Stimulated activated CD4-positive, alpha-beta T cell treated with anti-CD3 and anti-CD28 coated beads, Interleukin-15, amount 100 ng/mL, for 48 hours (primary cell): ENCODE measurements at places on chromosomes 12 and 14.
A peak's percentile ranks its signal among the peaks of the same experiment; 100 is the strongest.

- peak; percentile 38 for DNase-seq
Observed at GRCh38 chr12:119544765-119545625, 48.6 kb upstream of the TMEM233 start.

GRCh38 chr14:104805326-104805678 lies 4.4 kb downstream of the ZBTB42 start:
- DNase-seq, result no peak

DNA sequence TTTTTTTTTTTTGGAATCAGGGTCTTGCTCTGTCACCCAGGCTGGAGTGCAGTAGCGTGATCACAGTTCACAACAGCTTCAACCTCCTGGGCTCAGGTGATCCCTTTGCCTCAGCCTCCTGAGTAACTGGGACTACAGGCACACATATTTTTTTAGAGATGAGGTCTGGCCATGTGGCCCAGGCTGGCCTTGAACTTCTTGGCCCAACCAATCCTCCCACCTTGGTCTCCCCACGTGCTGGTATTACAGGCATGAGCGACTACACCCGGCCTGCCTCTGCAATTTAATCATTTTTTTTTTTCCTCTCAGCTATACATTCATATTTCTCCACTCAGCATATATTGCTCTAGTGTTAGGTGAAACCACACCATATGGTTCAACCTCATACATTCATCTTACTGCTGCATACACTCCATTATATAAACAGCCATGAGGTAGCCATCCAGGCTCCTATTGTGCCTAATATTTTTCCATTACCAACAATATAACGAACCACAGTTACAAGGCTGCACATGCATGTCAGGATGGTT lies 7.1 kb downstream of the STX2 start:
- DNase-seq, result no peak

DNA sequence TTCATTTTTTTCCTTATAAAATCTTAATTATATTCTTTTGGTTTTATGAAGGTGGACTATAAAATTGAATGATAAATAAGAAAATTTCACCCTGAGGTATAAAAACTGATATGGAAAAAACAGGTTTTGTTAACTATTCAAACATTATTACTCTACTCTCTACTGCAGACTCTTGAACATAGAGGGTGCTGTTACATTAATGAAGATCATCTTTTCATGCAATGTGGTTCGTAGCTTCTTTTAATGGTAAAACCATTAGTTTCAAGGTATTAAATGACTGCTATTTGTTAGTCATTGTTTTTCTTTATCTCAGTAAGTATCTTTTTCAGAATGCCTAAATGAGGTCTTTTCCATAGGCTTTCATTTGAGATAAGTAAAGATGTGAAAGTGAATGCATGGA lies 510.4 kb downstream of the SLC16A7 start:
- DNase-seq, result no peak

- DNase-seq, result no peak
Observed at GRCh38 chr14:101177301-101177971, 273.9 kb upstream of the RTL1 start.

DNA sequence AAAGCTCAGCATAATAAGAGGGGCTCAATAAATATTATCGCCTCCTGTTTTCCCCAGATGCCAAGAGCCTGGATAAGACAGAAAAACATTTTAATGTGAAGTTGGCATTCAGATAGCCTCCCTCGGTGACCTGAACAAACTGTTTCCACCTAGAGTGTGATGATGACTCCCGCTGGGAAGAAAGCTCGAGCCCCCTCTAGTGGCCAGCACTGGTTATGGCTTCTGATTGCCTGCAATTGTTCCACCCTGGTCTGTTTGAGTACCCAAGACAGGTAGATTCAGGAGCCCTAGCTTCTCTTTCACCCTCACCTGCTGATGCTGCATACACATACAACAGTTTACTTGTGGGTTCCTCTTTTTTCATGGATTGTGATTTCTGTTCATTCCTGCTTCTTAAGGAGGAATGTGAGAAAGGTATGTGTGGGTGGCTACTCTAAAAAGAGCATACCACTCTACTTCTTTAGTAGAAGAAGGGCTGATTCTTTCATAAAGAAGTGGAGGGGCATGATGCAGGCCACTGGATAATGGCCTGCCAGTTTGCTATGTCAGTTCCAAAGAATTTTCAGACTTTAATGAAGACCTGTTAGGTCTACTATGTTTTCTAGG lies 6.4 kb downstream of the ERG28 start:
- DNase-seq, result peak; percentile 76

DNA sequence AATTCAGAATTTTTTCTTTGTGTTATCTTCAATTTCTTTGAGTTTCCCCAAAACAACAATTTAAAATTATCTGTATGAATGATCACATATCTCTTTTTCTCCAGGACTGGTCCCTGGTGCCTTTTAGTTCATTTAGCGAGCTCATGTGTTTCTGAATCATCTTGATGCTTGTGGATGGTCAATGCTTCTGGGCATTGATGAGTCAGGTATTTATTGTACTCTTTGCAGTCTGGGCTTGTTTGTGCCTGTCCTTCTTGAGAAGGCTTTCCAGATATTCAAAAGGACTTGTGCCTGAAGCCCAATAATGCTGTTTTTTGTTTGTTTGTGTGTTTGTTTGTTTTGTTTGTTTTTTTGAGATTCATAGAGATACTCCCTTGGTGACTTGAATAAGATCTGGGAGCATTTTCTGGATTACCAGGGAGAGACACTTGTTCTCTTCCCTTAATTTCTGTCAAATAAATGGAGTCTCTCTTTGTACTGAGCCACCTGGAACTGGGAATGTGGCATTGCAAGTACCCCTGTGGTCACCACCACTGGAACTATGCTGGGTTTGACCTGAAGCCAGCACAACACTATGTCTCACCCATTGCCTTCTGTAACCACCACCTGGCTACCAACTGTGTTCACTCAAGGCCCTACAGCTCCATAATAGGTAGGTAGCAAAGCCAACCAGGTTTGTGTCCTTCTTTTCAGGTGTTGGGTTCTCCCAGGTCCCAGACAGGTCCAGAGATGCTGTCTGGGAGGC lies 56.3 kb downstream of the SLC6A15 start:
- DNase-seq, result no peak

DNA sequence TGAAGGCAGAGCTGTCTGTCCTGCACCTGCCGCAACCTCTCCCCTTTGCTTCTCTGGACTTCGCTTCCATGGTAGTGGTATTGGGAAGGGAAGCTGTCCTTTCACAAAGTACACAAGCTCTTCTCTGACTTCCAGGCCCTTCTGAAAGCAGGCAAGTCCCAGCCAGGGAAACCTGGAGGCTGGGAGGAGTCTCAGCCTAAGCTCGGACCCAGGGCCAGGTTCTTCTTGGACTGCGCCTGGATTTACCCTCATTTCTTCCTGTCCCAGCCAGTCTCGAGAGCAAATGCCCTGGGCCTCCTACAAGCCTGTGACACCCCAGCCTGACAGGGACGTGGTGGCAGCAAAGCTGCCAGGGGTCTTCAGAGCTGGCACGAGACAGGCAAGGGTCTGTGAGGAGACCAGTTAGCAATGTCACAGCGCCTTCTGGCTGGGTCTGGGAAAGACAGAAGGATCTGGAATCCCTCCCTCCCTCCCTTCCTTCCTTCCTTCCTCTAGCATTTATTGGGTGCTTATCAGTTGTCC lies 22.4 kb downstream of the ISCA2 start:
- no peak for DNase-seq

GRCh38 chr14:69755296-69755695 lies 11.6 kb upstream of the SRSF5 start:
- no peak for DNase-seq

DNA sequence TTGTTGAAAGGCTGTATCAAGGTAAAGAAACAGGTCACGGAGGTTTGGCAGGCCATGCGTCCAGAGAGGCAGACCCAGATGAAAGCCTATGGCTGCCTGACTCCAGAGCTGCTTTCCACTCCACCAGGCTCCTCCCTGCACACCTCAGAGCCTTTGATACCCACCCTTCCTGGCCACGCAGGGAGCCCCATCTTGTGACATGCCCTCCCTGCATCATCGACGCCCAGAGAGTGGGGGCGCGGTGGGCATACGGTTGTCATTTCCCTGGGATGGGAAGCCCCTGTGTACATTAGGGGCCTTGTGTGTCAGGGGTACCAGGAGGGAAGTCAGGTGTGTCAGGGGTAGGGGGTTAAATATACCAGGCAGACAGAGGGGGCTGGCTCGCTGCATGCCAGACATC lies 30.3 kb upstream of the GPR68 start:
- DNase-seq, result no peak

DNA sequence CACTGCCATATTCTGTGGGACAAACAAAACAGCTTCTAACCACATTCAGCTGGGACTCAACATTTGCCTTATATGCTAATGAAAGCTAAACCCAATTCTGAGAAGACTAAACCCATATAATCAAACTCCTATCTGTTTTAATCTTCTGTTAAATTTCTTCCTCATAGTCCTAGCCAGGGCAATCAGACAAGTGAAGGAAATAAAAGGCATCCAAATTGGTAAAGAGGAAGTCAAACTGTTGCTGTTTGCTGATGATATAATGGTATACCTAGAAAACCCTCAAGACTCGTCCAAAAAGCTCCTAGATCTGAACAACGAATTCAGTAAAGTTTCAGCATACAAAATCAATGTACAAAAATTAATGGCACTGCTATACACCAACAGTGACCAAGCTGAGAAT lies 157.1 kb downstream of the PHLDA1 start:
- no peak for DNase-seq

- no peak for DNase-seq
Observed at GRCh38 chr14:51242545-51243490, 2.8 kb downstream of the TMX1 start.

DNA sequence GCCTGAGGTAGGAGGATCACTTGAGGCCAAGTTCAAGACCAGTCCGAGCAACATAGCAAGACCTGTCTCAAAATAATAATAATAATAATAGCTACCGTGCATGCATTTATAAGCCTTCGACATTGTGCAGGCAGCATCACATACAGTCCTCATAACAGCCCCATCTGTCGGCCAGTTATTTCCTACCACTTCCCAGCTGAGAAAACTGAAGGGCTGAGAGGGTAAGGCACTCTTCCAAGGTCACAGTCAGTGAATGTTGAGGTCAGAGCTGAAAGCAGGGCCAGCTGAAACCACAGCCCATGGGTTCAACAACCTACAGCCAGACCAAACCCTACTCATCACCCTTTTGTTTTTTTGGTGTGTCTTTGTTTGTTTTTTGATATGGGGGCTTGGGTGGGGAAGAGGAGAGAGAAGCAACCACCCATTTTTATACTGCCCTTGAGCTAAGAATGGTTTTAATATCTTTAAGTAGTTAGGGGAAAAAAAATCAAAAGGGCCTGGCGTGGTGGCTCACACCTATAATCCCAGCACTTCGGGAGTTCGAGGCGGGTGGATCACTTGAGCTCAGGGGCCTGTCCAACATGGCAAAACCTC lies 16.8 kb upstream of the ITPK1 start:
- DNase-seq, result no peak

DNA sequence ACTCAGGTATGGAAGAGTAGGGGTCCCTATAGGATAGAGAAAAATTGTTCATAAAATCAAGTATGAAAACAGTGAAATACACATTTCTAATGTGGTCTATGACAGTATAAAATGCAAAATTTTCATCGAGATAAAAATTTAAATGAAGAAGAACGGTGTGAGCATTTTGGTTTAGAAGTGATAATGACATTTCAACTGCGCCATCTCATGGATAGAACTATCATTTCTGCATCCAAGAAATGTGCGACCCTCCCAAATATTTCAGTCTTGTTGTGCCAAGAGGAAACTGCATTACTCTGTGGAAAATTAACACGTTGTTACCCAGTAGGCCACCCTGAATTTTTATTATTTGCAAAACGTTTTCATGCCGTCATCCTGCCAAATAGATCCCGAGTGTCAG lies 108.8 kb downstream of the CRACR2A start:
- DNase-seq, result no peak

- DNase-seq, result no peak
Observed at GRCh38 chr12:51942056-51942455, 9.4 kb upstream of the ACVR1B start.

DNA sequence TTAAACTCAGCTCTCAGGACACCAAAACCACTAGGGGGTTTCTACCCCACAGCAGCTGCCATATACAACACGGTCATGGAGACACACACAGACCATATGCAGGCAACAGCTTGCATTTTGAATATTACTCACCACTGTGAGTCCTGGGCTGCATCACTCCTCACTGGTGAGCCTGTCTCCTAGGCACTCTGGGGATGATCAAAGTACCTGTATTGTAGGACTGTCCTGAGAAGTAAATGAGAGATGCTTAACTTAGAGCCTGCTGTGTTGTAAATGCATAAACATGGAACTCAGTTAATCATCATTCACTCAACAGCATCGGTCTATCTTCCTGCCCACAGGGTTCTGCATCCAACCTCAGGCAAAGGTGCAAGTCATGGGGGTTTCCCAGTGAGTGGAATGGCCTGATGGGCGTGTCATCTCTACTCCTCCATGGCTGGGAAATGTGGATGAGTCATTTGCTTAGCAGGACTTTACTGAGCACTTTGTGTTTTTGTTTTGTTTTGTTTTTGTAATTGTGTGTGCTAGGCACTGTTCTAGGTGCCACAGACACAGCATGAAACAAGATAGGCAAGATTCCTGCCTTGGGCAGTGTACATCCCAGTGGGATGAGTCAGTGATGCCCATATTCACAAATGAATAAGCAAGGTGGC lies 1141.2 kb upstream of the TMEM132C start:
- peak; percentile 36 for DNase-seq

- DNase-seq, result no peak
Observed at GRCh38 chr12:108806346-108806745, 51.0 kb downstream of the SSH1 start.

DNA sequence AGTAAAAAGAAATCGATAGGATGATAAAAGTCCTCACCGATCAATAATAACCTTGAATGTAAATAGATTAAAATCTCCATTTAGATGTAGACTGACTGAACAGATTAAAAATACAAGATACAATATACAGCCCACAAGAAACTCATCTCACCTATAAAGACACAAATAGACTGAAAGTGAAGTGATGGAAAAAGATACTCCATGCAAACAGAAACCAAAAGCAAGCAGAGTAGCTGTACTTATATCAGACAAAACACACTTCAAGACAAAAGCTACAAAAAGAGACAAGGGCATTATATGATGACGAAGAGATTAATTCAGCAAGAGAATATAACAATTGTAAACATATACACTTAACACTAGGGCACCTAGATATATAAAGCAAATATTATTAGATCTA lies 444.8 kb downstream of the RGS6 start:
- no peak for DNase-seq

DNA sequence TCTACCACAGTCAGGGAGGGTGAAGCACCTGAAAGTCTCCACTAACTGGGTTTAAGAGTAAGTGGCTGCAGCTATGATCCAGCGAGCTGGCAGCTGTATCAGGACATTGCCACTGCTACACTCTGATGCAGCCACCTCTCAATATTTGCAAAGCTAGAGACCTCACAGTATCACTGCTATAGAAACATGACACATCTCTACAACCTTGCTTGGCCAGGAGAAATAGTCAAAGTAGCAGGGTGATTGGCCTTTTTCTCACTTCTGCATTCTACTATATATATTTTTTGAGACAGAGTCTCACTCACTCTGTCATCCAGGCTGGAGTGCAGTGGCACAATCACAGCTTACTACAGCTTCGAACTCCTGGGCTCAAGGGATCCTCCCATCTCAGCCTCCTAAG lies 9.3 kb upstream of the FMNL3 start:
- DNase-seq, result no peak

GRCh38 chr12:61757831-61758505 lies 502.2 kb upstream of the USP15 start:
- no peak for DNase-seq

- DNase-seq, result no peak
Observed at GRCh38 chr12:15131431-15131830, 89.8 kb downstream of the RERG start.
